ENCODE measurements at places on chromosomes 13 and 19.

DNA sequence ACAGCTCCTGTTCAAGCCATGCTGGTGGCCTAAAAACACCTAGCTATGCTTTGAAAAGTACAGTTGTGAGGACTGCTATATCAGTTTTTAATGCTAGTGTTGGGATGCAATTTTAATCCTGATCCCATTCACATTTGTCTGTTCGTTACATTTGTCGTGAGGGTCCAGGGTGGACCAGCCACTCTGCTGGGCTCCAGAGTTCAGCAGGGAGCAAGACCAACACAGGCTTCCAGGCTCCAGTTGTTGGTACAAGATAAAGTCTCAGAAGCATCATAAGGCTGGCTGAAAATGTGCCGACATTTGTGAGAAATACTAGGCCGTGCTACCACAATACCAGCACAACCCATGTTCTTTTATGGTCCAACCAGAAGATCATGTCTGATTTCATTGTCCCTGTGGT lies 210.6 kb downstream of the SLC7A1 start:
- DNase-seq = no peak

DNA sequence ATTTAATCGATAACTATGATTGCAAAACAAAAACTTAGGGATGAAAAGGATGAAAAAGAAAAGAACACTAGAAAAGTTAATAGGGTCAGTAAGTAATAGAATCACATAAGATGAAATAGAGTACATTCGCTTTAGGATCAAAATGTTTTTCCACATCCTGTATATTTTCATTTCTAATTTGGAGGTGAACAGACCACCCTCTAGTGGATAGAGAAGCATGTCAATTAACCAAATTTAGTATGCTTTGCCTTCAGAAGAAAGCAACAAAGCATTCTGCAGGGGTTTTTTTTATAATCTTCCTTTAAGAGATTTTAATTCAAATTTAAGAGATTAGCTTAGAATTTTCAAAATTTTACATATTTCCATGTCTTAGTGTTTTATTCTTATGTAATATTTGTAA lies 611.0 kb upstream of the SGCG start:
- no peak for DNase-seq

GRCh38 chr19:21328406-21328805 lies 804 bp downstream of the ZNF708 start:
- no peak for DNase-seq

DNA sequence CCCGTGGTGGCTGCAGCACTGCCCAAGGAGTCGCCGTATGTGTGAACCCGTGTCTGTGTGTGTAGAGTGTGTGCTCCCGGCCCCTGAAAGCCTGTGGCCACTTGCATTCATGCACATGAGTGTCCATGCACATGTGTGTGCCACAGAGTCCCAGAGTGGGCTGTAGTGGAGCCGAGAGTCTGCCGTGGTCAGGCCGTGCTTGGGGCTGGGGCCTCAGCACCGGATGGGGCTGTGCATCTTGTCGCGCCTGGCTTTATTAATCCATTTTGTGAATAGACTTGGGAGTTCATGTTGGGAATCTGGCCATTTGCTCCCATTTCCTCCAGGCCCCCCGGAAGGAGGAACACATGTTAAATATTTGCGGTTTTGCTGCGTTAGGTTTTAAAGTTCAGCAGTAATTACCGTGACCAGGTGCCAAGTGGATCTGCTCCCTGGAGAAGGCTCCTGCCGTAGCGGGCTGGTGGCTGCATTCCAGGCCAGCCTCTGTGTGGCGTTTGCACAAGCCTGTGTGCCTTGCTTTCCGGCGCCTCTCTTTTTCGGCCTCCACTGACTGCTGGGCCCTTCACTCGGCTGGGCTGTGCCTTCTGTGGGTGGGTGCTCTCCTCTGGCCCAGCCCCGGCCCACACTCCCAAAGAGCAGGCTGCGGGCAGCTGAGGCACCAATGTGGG lies 69.2 kb upstream of the KCTD15 start:
- no peak for DNase-seq

DNA sequence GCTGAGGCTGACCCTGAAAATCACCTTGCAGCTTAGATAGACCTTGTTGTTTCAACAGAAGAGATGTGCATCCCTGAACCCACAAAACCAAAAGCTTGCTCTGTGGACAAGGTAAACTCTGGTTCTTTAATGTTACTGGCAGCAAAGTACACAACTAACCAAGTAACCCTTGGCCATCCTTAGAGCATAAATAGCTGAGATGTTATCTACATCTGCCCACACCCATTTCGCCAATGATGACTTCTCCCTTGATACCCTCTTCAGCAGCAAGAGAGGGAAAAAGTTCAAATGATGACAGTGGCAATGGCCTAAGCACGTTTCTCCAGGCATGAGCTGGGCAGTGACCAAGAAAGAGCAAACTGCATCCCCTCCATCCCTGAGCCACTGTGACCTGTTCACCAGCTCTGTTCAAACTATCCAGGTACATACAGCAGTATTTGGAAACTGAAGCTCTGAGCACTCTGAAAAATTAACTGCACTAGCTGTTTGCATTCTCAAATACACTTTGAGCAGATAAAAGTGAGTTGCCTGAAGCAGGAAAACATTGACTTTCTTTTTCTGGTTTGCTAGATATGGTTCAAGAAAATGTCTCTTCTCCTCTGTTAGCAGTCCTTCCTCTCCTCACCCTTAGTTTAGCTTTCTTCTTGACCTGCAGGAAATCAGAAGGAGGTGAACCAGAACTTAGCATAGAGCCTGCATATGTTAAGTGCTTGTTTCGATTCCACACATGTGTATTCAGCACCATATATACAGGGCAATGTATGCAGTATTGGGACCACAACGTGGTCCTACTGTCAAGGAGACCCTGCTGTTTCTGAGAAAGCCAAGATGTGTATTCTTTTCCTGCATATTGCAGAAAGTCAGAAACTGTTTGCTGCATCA lies 231.7 kb downstream of the FOXO1 start:
- no peak for DNase-seq

DNA sequence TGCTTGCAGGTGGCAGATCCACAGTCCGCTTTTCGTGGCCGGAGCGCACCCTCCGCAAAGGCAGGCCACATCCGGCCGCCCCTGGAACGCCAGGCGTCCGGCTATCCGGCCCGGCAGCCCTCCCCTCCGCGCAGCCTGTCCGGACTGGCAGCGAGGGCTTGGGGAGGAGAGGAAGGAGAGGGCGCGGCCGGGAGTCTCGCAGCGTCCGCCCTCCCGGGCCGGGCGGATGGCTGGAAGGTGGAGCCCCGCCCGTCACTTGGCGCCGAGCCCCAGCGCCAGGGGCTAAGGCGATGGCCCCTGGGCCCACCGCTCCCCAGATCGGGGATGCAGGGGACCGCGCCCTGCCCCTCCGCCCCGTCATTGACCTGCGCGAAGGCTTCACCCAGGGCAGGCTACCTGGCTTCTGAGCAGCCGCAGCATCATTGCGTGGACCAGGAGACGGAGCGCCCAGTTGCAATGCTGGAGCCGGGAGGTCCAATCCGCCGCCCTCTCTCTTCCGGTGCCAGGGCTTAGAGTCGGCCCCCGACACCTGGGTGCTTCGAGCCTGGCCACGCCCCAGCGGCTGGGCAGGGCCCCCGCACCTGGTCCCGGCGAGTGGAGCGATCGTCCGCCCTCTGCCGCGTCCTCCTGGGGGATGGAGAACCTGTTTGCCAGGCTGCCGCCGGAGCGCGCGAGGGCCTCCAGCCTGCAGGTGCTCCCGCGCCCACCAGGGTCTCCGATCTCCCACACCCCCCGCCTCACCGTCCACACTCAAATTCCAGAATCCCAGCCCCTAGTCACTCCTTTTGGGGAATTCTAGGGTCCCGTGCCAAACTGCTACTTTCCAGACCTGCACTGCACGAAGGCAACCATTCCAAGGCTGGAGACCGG lies at the start of gene FUT1:
TSS of gene FUT1 (minus strand) at position 146 of the 870 bp plus-strand sequence. CDS start 1,360 bp downstream, outside the sequence.
- no peak for DNase-seq

DNA sequence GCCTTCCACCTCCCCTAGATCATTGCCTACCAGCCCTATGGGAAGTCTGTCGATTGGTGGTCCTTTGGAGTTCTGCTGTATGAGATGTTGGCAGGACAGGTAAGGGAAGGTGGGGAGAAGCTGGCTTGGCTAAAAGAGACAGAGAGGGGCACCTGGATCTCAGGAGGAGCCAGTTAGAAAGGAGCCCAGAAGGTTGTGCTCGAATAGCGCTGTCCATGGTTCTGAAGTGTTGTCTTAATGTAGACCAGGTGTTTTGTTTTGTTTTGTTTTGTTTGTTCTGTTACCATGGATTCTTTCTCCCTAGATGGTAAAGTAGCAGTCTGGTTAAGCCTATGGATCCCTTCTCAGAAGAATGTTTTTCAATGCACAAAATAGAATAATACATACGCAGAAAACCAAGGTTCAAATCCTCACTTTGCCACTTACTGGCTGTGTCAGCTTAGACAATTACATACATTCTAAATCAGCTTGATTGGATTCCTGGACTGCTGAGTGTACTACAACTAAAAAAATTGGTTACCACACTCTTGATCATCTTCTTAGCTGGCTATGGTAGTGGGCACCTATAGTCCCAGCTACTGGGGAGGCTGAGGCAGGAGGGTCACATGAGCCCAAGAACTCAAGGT lies 5.9 kb upstream of the CACNG7 start:
- DNase-seq = no peak

- DNase-seq = no peak
Observed at GRCh38 chr19:5204212-5204611, 136.4 kb downstream of the PTPRS start.

DNA sequence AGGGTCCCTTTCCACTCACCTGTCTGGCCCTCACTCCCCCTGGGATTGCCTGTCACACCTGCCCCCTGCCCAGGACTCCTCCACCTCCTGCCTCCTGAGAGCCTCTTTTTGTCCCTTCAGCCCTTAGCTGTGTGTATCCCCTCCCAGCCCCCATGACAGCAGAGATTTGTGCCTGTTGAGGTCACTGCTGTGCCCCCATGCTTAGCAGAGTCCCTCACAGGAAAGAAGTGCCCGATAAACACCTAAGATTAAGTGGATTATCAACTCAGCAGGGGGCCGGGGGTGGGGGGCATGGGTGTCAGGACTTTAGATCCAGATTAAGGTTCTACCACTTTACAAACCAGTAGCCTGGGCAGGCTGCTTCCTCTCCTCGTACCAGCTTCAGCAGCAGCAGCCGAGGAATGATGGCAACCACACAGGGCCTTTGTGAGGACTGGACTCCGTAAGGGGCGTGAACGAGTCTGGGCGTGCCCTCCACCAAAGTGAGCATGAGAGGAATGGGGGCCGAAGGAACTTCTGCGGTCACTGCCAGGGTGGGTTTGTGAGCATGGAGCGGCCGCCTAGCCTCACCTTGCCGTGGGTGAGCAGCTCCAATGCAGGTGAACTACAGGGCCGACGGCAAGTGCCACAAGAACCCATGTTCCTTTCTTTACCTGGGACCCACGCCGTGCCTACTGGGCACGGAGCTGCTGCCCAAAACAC lies 36.1 kb downstream of the ZNF787 start:
- no peak for DNase-seq

DNA sequence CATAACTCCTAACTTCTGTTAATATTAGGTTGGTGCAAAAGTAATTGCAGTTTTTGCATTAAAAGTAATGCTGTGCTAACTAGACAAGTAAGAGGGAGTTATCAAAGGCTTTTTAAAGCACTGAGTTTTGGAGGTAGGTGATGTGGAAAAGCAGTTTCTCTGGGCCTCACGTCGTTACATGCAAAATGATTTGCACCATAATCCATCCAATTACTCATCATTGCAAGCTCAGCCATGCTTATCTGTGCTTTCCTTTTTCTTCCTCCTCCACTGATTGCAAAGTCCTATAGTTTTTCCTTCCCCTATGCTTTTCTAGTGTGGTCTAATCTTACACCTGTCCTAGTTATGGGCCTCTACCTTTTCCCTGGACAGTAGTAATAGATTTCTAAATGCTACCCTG lies 35.4 kb upstream of the INTS6 start:
- no peak for DNase-seq

- DNase-seq = no peak
Observed at GRCh38 chr13:43424412-43424811, 362.4 kb downstream of the ENOX1 start.

GRCh38 chr19:50147462-50148423 lies 15.3 kb downstream of the IZUMO2 start:
- DNase-seq = peak; percentile 27

DNA sequence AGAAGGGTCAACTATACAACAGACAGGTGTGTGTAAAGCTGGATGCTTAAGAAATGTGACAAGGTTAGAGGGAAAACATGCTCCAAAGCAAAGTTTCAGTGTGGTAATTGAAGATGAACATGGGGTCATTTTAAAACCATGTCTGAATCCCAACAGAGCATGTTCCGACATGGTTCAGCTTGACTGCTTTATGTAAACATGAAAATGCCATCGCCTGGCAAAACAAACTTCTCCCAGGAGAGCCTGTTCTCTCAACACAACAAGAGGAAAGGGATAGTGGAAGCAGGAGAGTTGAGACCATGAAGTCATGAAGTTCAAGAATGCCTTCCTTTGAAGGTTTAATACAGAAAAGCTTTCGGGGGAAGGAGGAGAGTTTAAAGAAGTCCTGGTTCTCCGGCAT lies 85.8 kb downstream of the EPSTI1 start:
- no peak for DNase-seq

Measured in activated CD4-positive, CD25-positive, alpha-beta regulatory T cell (primary cell).